Fibroblast of pulmonary artery (primary cell): ENCODE measurements at places on chromosomes 3 and 15.

GRCh38 chr3:177777699-177778098 is 580.4 kb upstream of the TBL1XR1 start:
- peak; percentile 55 for DNase-seq

DNA sequence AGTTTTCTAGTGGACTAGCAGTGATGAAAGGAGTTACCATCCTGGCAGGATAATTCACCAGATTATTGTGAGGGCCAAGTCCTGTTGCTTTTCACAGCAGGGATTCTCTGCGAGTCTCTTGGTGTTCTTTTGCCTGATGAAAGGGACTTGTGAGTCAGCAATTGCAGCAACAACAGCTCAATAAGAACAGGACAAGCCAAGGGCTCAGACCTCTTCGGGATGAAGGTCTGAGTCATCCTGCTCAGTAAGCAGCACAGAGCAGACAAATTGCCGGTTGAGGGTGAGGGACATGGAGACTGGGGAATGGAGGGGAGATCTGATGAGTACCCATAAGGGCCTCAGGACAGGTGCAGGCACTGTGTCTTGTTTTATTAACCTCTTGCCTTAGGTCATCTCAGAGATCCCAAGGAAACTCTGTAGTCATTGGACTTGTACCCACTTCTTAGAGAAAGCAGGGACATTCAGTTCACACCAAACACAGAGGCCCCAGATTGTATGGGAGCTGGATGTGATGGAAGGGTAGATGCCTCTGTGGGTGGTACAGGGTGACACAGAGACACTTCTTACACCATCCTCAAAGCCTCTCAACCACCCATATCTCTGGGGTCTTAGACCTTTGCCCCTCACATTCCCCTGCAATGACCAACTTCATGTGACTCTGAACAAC is 173.8 kb upstream of the TLE3 start:
- peak; percentile 97 for DNase-seq

DNA sequence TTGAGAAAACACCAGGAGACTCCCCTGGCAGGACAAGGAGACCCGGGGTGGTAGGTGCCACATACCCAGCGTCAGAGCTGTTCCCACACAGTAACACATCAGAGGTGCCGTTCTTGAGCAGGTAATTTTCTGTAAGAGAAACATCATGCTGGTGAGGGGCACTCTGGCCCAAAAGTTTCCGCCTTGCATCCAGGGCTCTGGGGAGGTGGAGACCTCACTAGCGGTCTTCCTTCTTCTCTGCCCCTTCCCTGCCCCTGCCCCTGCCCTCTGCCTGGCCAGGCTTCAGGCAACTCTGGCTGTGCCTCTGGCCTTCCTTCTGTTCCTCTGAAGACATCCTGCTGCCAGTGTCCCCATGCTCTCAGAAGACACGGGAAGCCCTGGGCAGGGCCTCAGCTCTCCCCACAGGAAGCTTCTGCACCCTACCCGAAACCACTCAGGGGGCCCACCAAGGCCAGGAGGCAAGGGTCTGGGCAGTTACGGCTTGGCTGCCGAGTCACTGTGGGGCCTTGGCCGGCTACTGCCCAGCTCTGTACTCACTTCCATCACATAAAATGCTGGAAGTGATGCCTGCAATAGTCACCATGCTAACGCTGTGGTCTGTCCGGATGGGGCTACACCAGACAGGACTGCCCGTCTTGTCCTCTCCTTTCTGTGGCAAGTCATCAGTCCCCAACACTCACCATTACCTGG is 41.3 kb downstream of the SCN5A start:
- DNase-seq = no peak

DNA sequence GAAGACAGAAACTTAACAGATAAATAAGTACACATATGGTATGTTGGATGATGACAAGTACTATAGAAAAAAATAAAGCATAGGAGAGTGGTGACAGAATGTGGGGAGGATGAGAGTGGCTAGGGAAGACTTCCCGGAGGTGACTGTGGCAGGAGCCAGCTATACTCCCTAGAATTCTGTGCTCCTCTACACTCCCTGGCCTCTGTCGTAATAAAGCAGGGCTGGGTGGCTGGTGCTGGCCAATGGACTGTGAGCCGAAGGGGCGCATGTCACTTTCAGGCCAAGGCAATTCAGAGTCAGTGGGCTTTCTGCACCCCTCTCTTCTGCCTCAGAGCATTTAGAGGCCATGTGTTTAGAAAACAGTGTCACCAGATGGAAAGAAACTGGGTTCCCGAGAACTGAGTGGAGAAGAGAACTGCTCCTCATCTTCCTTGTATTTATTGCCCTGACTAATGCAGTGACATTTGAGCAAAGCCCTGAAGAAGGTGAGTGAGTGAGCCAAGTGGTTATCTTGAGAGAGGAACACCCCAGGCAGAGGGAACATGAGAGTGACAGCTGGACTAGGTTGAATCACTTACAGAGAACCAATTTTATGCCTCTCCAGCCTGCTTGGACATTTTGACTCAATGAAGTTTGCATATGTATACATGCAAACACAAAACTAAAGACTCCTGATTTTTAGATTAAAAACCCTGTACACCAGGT is 5.2 kb upstream of the VPS8 start:
- DNase-seq = no peak
